ENCODE measurements at places on chromosomes 6 and 20. TPM values are rescaled to one million over a fixed set of nuclear protein-coding genes. Genes with fewer than 3 reads are reported as not detected.

DNA sequence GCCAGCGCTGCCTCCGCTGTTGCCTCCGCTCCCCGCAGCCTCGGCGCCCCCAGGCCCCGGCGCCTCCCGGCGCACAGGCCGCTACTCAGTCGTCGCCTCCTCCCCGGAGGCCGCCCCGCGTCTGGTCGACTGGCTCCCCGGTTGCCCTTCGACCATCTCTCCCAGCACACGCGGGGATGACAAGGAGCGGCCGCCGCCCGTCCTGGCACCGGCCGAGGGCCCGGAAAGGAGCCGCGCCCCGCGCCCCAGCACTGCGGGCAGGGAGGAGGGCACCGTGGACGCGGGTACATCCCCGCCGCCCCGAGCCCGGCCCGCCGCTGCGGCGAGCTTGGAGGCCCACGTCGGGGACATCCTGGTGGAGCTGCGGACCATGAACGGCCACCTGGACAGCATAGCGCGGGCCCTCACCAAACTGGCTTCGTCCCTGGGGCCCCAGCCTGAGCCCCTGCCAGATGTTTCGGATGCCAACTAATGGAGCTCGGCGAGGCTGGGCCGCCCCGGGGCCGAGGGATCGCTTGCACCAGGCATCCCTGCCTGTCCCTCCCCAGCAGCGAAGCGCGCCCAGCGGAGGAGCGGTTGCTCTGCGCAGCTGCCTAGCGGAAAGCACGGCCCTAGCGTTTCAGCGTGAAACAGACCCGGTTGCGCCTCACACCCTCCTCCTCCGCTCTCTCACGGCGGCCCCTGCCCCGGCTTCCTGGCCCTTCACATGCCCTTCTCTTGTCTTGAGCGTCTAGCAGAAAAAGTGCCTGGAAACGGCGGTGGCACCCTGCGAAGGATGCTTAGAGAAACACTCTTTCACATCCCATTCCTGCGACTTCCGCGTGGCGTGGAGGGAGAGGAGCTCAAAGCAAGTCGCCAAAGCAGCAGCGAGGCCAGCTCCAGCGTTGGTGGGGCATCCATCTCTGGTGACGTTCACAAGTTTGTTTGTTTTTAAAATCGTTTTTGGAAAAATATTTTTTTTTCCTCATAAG lies 285.8 kb upstream of the SUPT3H start:
- DNase-seq: no peak

- DNase-seq: no peak
Measured at GRCh38 chr6:169881398-169881797, 130.0 kb downstream of the ERMARD start.

DNA sequence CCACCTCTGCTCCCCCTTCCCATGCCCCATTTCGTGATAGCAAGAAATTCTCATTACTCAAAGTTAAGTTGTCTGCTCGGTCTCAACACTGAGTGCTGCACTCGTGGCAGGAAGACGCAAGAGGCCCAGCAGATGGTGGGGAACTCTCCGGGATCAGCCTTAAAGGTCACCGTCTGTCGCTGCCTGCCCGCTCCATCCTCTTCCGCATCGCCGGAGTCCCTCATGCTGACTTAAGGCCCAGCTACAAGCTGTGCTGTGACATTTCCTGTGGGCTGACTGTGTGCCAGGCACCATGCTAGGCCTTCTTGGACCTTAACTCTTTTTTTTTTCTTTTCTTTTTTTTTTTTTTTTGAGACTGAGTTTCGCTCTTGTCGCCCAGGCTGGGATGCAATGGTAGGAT lies 17.8 kb downstream of the GRM4 start:
- no peak for DNase-seq

- no peak for DNase-seq
Measured at GRCh38 chr6:133571681-133572080, 317.2 kb upstream of the TCF21 start.

Gene KATNA1
- total RNA-seq: 20.1 TPM
